ENCODE measurements at places on chromosomes 7 and 10.

DNA sequence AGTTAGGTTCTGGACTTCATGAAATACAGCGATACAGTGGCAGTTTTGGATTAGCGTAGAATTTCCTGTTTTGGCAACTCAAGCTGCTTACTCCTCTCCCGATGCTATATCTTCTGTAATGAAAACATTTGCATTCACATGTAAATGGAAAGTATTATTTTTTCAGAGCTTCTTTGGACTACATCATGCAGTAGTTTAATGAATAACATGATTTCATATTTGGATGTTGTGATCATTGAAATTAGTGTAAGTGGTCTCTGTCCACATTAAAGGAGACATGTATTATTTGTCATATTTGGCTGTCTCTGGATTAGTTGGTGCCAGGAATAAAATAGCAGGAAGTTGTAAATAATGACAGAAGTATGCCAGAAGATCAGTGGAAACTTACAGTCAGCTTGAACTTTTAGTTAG, 331.6 kb downstream of the GFRA1 start:
- DNase-seq: no peak

DNA sequence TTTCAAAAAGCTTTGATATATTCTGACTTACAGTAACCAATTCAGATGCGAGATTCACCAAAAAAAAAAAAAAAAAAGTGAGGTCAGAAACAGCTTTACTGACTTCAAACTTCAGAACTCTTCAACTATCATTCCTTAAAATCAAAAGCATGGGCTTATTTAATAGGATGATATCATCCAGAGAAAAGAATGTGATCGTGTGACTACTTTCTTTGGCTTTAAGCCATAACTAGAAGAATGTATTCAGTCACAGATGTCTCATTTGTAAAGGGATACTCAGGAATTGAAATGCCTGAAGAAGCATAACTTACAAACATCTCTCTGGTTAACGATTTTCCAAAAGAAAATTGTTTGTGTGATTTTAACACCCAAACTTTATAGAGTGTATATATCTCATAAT, 11.5 kb downstream of the TPK1 start:
- no peak for DNase-seq

DNA sequence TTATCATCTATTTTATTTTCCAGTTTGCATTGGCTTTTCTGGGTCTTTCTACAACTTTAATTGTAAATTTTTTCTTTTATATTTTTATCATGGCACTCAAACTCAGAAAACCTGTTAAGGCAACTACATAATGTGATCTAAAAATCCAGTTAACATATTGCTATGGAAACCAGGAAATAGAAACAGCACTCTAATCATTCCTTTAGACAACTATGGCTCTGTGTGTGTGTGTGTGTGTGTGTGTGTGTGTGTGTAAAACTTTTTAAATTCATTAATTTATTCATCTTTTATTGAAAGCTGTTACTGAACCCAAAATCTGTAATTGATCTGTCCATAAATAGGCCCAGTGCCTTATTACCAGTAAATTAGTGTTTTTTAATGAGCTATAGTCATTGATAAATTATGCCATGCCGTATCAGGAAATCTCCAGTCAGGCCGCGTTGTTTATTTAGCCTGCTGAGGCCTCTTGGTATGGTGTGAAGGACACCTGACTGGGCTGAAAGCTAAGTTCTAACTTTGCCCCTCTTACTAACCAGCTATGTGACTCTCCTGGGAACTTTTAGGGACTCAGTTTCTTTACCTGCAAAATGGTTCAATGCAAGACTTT, 1.5 kb upstream of the MET start:
- no peak for DNase-seq

- DNase-seq: no peak
Observed at GRCh38 chr7:26054386-26054785, 97.6 kb upstream of the NFE2L3 start.

DNA sequence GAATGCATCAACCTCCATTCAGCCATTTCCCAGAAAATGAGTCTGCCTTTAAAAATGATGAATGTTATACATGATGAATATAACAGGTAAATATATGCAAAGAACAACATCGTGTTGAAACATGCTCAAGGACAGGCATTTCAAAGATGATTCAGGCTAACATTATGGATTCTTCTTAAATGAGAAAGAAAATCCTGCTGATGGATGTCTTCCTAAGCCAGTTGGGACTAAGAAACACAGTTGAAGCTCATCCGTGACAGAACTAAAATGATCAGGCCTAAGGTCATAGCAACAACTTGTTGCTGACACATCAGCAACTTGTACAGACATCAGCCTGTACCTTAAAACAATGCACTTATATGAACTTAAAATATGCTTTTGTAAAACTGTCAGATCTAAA, 267.9 kb downstream of the MAGI2 start:
- DNase-seq: no peak

GRCh38 chr7:105191331-105191730, 177.3 kb downstream of the KMT2E start:
- DNase-seq: no peak

All from activated CD4-positive, alpha-beta T cell treated with anti-CD3 and anti-CD28 coated beads, Interleukin-2, amount 50 U/mL, for 4 hours (primary cell).